ENCODE measurements at places on chromosomes 11 and 22.

DNA sequence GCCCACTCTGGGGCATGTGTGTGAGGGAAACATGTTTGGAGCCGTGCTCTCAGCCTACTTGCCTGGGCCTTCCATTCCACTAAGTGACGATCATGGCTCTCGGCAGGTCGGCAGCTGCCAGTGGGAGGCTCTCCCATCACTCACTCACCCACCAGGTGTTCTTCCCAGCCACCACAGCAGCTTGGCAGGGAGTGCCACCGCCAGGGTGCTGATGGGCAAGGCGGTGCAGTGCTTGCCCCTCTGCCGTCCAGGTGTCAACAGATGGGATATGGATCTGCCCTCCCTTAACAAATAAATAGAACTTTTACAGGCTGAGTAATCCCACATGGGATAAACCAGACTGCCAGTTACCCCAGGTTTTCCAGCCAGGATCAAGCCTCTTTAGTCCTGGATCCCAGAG, 205.5 kb upstream of the TMEM45B start:
- no peak for DNase-seq

GRCh38 chr11:130094614-130095013, 24.9 kb downstream of the APLP2 start:
- no peak for DNase-seq

DNA sequence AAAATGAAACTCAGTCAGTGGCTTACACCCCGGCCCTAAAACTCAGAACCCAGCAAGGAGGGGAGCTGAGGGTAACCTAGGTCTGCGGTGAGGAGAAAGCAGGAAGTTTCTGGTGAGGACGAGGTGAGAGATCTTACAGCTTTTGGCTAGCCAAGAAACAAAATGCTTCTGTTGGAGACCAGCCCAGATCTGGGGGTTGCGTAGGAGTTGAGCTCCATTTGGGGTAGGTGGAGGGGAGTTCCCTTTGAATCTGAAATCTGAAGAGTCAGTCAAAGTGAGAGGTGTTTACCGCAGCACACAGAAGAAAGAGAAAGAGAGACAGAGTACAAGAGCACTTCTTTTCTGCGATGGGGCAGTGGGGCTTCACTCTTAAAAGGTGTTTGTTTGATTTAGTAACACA, 29.6 kb downstream of the EHF start:
- no peak for DNase-seq

DNA sequence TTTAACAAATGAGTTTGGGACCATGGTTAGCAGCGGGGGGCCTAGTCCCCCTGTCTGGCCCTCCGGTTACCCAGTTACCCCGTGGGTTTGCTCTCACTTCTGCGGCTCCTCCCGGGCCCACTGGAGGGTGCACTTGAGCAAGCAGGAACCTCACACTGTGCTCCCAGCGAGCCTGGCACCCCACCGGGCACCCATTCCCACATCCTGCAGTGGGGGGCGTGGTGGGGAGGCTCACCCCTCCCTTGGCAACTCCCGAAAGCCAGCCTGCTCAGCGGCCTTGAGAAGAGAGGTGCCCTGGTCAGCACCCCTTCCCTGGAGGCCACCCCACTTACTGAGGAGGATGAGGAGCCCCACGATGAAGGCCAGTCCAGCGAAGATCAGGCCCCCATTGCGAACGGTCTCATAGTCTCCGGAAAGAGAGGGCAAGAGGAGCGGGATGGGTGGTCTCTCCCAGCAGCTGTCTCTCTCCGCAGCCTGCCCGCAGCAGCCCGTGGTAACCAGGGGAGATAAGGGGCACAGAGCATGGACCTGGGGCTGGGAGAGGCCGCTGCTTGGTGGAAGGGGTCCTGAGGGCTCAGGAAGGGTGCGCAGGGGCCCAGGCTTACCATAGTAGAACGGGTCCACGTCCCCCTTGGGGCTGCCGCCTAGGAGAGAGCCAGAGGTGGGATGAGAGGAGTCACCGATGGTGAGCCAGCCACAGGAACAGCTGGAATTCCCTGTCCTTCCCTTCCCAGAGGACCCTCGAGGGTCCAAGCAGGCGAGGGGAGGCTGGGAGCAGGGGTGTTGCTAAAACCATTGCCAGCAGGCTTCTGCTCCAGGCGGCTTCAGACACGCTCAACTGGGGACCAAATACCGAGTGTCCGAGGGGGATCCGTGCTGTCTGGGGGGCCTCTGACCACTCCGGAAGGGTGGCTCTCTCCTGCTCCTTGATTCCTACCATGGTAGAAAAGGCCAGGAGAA, 2.2 kb downstream of the FXYD2 start:
- DNase-seq: no peak

DNA sequence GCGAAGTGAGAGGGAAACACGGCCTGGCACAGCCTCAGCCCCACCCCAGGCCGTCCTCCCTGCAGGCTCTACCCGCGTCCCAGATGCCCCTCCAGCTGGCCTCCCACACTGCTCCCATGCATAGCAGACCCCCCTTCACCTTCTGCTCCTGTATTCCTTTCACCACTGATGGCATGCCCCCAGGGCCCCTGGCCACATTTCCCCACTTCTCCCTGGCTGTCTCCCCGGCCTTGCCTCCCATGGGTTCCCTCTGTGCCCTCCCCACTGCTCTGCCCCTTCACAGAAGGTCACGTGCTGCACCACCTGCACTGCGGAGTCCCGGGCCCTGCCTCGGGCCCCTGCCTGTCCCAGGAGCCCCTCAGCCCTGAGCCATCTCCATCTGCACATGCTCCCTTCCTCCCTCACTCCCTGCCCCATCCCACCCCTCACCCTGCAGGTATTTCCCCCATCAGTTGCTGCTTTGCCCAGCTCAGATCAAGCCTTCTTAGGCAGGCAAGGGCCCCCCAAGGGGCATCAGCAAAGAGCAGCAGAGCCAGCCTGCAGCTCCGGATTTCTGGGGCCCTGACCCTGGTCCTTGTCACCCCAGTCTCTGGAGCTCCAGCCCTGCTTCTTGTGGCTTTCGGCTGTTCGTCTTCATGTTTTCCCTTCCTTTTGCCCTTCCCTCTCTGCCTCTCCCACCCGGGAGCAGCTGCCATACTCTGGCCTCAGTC, 46.4 kb downstream of the GAB4 start:
- DNase-seq: no peak

GRCh38 chr22:45516923-45517675, 14.4 kb downstream of the FBLN1 start:
- no peak for DNase-seq

GRCh38 chr11:10048350-10048749, 245.7 kb downstream of the SBF2 start:
- DNase-seq: no peak

DNA sequence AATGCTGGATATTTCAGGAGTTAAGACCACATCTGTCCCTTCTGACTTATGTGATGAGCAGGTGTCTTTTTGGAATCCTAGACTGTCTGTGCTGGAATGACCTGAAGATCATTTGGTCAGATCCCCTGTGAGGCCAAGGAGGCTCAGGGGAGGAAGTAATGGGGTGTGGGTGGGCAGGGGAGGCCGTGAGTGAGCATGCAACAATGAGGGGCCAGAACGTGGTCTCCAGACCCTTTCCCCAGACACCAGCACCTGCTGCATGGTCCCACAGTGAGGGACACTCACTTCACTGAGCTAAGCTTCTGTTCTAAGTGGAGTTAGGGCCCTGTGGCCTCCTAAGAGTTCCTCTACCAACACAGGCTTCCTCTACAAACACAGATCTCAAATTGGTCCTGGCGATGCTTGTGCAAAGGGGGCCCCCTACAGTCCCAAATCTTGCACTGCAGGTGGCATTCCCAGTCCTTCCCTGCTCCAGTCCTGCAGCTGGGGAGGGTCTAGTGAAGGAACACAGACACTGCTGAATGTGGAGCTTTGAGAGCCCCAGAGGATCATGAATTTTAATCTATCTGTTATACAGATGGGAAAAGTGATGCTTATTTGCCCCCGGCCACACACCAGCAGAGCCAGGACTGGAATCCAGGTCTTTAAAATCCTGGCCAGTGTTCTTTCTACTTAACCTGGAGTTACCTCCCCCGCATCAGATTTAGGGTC, 7.4 kb downstream of the USP2 start:
- DNase-seq: peak; percentile 29

- no peak for DNase-seq
These were observed 39.3 kb downstream of the ZNRF3 start for GRCh38 chr22:28922540-28923244.

GRCh38 chr22:50439871-50440331, 34.9 kb downstream of the SBF1 start:
- DNase-seq: no peak

GRCh38 chr11:35214792-35215193, 75.8 kb downstream of the CD44 start:
- peak; percentile 96 for DNase-seq

DNA sequence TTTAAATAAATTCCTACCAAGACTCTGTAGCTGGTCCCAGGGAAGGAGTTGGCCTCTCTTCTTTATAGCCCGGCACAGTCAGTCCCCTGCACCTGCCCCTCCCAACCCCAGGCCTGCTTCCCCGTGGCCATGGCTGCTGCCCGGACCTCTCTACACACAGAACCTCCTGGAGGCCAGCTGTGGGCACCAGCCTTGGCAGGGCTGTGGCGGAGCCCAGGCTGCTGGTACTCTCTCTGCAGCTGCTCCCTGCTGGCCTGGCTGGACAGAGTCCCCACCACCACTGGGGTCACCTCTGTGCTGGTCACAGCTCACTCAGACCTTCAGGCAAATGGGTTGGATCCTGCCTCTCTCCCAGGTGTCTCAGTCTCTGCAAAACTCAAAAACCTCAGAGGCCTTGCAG, 69.3 kb downstream of the LRP5 start:
- DNase-seq: no peak

DNA sequence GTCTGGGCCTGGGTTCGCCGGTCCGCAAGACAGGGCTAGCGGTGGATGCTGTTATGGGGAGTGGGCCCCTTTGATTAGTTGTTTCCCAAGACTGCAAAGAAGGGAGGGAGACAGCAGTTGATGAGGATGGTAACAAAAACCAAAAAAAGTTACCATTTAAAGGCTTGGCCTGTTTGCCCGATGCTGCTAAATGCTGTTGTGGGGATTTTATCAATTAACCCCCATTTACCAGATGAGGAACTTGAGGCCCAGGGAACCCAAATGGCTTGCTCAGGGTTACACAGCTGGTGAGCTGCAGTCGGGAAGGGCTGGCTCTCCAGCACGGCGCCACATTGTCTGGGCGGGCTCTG, 3.4 kb downstream of the TRPT1 start:
- DNase-seq: no peak

Data from fibroblast of skin of left biceps (primary cell).